ENCODE measurements at places on chromosomes 5 and 9. TPM values are rescaled to one million over a fixed set of nuclear protein-coding genes. Genes with fewer than 3 reads are reported as not detected.

Gene LCN9
- not detected for total RNA-seq

Gene MED10
- 19.6 TPM for total RNA-seq

Gene CER1
- not detected for total RNA-seq

Gene LHX3
- total RNA-seq = not detected

Gene PCDHGA9
- total RNA-seq = 0.64 TPM

Gene GOLGA1
- 12.2 TPM for total RNA-seq

Gene OTULIN
- total RNA-seq = 37.8 TPM

DNA sequence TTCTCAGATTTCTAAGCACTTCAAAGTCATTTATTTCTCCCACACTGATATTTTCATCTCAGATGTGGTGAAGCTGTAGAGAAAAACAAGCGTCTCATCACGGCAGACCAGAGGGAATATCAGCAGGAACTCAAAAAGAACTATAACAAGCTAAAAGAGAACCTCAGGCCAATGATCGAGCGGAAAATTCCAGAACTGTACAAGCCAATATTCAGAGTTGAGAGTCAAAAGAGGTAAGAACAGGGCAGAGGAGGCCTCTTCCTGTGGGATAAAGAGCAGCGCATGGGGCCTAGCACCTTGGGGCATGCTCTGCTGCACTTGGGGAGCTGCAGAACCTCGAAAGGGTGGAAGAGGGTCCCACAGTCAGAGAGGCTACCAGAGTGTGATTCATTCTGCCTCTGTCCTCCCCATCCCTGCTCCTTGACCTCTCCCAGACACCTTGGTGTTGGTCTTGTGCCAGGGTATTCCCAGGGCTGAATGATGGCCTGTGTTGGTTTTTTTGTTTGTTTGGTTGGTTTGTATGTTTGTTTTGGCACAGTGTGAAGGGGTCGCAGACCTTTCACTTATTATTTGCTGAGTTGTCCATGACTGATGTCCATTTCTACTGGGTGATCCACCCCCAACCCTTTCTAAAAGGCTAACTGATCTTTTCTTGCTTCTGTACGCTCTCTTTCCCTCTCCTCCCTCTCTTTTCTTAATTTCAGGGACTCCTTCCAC is 248.9 kb downstream of the DOCK8 start:
- DNase-seq = no peak

DNA sequence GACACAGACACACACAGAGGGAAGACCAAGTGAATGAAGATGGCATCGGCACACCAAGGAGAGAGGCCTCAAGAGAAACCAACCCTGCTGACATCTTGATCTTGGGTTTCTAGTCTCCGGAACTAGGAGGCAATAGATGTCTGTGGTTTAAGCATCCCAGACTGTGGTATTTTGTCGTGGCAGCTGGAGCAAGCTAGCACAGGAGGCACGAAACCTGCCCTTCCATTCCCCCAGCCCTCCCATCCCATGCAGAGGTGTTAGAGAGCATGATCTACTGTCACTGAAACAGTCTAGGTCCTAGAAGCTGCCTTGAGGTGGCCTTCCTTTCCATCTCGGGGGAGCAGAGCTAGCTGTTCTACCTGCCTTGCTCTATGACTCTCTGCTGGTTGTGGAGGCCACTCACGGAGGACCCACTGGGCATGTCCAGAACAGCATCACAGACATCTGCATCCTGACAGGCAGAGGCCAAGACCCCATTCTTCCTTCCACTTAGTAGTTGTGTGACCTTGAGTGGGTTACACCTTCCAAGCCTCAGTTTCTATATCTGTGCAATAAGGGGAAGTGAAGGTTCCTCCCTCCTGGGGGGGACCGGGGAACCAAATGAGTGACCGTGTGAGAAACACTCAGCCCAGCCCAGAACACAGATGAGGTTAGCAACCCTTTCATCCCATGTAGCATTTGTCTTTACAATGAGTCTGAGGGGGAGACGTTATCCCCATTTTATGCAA is 134.3 kb upstream of the BOD1 start:
- no peak for DNase-seq

DNA sequence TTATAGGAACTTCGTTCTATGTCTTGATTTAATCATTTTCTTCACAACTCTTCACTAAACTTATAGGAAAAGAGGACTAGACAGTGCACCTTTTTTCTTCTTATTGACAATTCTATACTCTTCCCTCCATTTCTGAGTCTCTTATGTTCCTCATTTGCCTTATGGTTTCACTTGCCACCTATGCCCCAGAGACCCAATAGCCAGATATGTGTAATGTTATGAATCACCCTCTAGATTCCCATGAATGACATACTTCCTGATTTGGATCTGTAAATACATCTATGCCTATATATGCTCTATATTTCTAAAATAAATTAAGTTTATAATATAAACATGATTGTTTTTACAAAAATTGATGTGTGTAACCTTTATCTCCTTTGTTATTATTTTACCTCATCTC is 514.1 kb upstream of the MEF2C start:
- DNase-seq = peak; percentile 50

- DNase-seq = peak; percentile 26
Measured at GRCh38 chr9:137085920-137086530, 760 bp upstream of the MAN1B1 start.

DNA sequence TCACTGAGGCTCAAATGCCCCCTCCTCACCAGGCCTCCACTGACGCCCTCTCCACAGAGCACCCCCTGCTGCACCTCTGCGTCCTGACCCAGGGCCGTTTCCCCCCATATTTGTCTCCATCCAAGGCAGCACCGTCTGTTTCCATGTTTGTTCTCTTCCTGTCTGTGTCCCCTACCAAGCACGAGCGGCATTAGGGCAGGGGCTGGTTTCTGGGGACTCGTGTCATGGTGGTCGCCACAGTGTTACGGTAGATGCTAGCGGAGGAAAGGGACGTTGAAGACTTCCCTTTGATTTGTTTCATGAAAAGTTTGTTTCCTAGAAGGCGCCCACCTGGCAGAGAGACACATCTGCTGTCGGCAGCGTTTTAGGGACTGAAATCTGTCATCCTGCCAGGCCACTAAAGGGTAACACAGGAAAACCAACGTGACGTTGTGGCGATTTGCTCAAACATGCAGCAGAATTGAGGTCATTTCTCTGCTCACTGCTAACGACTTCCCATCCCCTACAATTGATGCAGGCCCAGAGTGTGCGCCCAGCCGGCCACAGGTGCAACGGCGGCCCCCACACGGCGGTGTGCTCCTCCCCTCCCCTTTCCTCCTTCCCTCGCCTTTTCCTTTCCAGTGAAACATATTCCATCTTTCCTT is 79.3 kb upstream of the IRX4 start:
- no peak for DNase-seq

DNA sequence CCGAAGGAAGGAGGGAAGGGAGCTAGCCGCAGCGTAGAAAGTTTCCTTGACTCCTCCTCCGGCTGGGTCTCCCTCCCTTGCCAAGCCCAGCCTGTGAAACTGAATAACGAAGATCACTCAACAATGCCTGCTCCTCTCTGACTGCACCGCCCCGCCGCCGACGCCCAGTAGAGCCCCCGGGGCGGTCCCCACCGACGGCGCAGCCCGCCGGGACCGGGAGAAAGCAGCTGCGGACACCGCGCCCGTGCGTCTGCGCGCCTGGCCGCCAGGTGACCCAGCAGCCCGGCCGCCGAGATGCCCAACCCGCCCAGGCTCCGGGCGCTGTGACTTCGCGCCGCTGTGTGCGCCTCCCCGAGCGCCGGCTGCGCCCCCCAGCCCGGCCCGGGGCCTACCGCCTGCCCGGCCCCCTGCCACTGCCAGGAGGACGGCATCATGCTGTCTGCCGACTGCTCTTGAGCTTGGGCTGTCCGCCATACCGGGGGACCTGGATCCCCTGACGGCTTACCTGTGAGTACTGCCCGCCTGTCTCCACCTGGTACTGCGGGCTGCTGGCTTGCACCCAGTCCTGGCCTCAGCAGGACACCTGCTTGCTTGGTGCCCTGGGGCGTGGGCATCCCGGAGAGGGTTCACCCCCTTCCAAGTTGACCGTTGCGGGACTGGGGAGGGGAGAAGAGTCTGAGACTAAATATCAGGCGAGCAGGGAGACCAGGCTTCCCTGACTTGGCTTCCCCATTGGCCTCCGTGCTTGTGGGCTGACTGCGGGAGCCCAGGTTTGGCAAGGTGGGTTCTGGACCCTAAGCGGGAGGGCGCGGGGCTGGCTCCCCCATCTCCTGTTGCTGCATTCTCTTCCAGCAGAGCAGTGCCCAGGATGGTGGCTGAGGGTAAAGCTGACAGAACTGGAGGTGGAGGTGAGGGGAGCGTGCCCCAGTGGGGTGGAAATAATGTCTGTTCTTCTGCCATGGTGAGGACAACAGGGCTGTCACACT is 26.2 kb upstream of the SPTLC1 start:
- peak; percentile 45 for DNase-seq

DNA sequence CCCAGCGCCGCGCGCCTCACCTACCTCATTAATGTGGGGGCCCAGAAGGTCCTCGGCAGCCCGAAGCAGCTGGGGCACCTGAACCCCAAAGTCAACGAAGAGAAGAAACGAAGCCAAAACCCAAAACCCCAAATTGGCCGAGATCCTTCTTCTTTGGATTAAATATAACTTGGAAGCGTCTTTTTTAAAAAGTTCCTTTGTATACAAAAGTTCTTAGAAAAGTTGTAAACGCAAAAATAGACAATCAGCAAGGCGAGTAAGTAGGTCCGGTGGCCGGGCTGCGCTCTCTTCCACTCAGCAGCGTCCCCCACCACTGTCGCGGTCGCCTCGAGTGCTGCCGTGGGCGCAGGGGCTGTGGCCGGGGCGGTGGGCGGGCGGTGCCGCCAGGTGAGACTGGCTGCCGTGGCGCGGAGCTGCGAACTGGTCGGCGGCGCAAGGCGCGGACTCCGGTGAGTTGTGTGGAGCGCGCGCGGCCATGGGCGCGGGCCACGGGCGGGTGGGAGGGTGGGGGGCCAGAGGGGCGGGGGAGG is 360 bp downstream of the KLF4 start:
- no peak for DNase-seq

DNA sequence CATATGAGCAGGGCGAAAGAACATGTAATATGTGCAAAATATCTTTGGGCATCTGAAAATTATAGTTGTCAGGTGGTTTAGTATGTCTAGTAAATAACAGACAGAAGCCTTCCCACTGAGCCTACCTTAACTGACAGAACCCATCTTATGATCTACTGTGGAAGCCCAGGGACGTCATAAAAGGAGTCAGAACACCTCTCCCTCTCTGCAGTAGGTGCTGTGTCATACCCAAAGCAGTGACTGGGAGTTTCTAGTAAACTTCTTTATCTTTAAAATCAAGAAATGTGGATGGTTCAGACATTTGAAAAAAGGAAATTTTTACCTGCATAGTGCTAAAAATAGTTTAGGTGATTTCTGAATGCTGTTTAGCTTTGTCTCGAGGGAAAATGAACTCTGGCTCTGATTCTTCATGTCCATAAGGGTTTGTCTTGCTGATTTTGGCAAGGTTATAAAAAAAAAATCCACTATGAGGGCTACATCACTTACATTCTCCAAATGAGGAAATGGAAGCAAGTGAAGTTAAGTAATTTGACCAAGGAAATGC is 104.0 kb downstream of the NUDT12 start:
- no peak for DNase-seq

- DNase-seq = no peak
Measured at GRCh38 chr5:149503006-149503405, 48.2 kb downstream of the CSNK1A1 start.

GRCh38 chr5:172281346-172281745 is 2.2 kb downstream of the UBTD2 start:
- no peak for DNase-seq

DNA sequence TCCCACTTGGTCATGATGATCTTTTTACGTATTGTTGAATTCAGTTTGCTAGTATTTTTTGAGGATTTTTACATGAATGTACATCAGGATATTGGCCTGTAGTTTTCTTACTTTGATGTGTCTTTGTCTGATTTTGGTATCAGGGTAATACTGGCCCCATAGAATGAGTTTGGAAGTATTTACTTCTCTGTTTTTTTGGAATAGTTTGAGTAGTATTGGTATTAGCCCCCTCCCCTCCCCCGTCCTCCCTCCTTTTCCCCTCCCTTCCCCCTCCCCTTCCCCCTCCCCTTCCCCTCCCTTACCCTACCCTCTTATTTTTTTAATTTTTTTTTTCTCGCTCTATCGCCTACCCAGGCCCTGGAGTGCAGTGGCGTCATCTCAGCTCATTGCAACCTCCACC is 10.3 kb downstream of the CDK7 start:
- no peak for DNase-seq

GRCh38 chr5:135547590-135548254 is 12.0 kb upstream of the NEUROG1 start:
- DNase-seq = no peak

GRCh38 chr5:91528831-91529230 is 145.7 kb upstream of the ARRDC3 start:
- DNase-seq = no peak

GRCh38 chr9:14961372-14962068 is 51.3 kb upstream of the FREM1 start:
- DNase-seq = no peak

- no peak for DNase-seq
Measured at GRCh38 chr5:161027763-161028162, 175.8 kb upstream of the ATP10B start.

- DNase-seq = no peak
Measured at GRCh38 chr5:101543780-101544179, 640.7 kb upstream of the ST8SIA4 start.

DNA sequence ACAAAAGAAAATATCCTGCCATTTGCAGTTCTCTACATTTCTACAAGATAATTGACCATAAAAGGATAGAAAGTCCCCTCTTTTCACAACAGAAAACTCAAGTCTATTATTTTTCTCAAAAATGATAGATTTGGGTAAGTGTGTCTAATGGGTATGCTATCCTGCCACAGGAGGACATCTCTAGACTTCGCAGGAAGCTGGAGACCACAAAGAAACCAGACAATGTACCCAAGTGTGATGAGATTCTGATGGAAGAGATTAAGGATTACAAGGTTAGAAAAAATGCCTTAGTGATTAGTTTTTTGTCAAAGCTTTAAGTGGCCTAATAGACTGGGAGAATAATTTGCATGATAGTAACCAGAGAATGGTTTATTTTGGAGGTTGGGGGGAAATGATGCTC is 28.1 kb downstream of the RNF20 start:
- no peak for DNase-seq
